ENCODE measurements at places on chromosomes 3 and 15.

GRCh38 chr3:146536681-146537080, 7.7 kb downstream of the PLSCR1 start:
- H3K36me3 ChIP-seq, result peaks cover 7% of the 10 kb centered on the region
- H3K27ac ChIP-seq, result no peak overlapping the region
- H3K4me1 ChIP-seq, result peaks cover 16% of the 10 kb centered on the region

GRCh38 chr3:124298301-124298700, 306.4 kb upstream of the ROPN1 start:
- DNase-seq, result no peak
- no peaks in the 10 kb centered on the region for H3K27me3 ChIP-seq
- no peak overlapping the region for H3K27ac ChIP-seq
- no peaks in the 10 kb centered on the region for H3K36me3 ChIP-seq
- H3K4me3 ChIP-seq, result no peak overlapping the region

GRCh38 chr15:80743189-80743833, 35.9 kb upstream of the CEMIP start:
- DNase-seq, result no peak
- H3K4me3 ChIP-seq, result no peak overlapping the region
- H3K27ac ChIP-seq, result no peak overlapping the region
- no peaks in the 10 kb centered on the region for H3K4me1 ChIP-seq
- peaks cover 10% of the 10 kb centered on the region for H3K36me3 ChIP-seq
- no peaks in the 10 kb centered on the region for H3K27me3 ChIP-seq

GRCh38 chr15:66229790-66230465, 23.6 kb downstream of the MEGF11 start:
- no peak for DNase-seq
- peaks cover 3% of the 10 kb centered on the region for H3K4me1 ChIP-seq
- no peaks in the 10 kb centered on the region for H3K36me3 ChIP-seq
- H3K27ac ChIP-seq, result no peak overlapping the region
- H3K4me3 ChIP-seq, result no peak overlapping the region

- peak overlapping the region; percentile 97 for H3K4me3 ChIP-seq
- peaks cover 43% of the 10 kb centered on the region for H3K4me1 ChIP-seq
- peak; percentile 18 for DNase-seq
- peak overlapping the region; percentile 54 for H3K27ac ChIP-seq
- no peaks in the 10 kb centered on the region for H3K36me3 ChIP-seq
These were observed 1.4 kb upstream of the NDUFAF3 start for GRCh38 chr3:49020330-49021212.

DNA sequence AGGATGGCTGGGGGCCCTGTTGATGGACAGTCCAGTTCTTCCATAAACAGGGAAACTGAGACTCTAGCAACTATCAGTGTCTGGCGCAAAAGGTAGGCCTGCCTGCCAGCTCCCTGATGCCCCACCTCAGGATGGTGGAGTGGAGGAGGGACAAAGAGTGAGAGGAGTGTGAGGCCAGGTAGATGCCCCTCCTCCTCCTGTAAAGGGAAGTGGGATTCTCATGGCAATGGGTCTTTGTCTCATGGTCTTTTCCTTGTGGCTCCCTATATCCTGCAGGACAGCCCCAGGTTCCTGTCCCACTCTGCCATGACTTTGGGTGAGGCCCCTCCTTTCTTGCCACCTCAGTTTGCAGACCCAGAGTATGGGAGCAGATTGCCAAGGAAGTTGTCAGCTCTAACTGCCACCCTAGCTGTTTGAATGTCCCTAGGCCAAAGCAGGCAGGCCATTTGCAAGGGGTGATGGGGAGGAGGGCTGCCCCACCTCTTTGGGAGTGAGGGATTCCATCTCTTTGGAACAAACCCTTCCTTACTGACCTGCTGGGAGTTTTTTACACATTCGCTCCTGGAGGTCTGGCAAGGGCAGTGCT, 2.8 kb upstream of the DNAH1 start:
- H3K4me3 ChIP-seq, result peak overlapping the region; percentile 70
- H3K4me1 ChIP-seq, result peaks cover 58% of the 10 kb centered on the region
- peaks cover 7% of the 10 kb centered on the region for H3K36me3 ChIP-seq
- no peaks in the 10 kb centered on the region for H3K27me3 ChIP-seq

- peaks cover 5% of the 10 kb centered on the region for H3K4me1 ChIP-seq
- H3K36me3 ChIP-seq, result peaks cover 15% of the 10 kb centered on the region
- DNase-seq, result no peak
- peak overlapping the region; percentile 0 for H3K27ac ChIP-seq
- no peaks in the 10 kb centered on the region for H3K27me3 ChIP-seq
- H3K4me3 ChIP-seq, result no peak overlapping the region
These were observed 74.3 kb downstream of the SETD2 start for GRCh38 chr3:47089630-47090029.

DNA sequence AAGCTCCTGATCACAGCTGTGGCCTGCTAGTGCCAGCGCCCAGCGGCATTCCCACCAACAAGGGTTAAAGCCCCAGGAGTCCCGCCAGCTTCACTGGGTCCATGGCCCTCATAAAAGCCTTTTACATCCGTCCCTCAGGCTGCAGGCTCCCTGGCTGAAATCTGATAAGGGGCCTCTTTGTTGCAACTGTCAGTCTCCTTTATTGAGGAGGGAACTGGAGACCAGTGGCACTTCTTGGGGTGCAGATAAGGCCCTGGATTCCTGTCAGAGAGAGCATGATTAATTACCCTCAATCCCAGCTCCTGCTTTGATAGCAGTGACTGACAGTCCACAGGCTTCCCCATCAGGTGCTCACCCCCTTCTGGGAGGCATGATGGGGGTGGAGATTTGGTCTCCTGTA, 30.9 kb upstream of the CLK3 start:
- H3K27me3 ChIP-seq, result no peaks in the 10 kb centered on the region
- H3K27ac ChIP-seq, result no peak overlapping the region
- H3K4me3 ChIP-seq, result no peak overlapping the region
- H3K36me3 ChIP-seq, result peaks cover 4% of the 10 kb centered on the region
- DNase-seq, result no peak

GRCh38 chr3:16618721-16619120, 13.5 kb upstream of the DAZL start:
- H3K36me3 ChIP-seq, result no peaks in the 10 kb centered on the region
- H3K4me3 ChIP-seq, result no peak overlapping the region
- H3K27me3 ChIP-seq, result no peaks in the 10 kb centered on the region
- no peak for DNase-seq
- no peak overlapping the region for H3K27ac ChIP-seq

DNA sequence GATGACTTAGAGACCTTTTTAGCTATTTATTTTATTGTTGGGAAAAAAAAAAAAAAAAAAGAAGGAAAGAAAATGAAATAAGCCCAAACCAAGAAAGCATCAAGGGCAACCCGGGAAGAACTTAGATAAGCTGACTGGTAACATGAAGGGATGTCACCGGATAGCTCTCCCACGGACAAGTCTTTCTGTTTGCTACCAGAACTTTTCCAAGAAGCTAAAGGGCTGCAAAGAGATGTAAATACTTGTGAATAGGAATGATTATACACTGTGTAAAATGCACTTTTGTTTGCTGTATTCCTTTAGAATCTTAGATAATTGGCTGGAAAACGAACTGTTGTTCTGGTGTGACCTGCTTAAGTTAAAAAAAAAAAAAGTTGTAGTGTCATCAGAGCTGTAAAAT, 2.8 kb downstream of the FOXB1 start:
- no peak overlapping the region for H3K27ac ChIP-seq
- H3K4me1 ChIP-seq, result peaks cover 34% of the 10 kb centered on the region
- DNase-seq, result no peak
- H3K36me3 ChIP-seq, result no peaks in the 10 kb centered on the region
- H3K4me3 ChIP-seq, result peak overlapping the region; percentile 88

DNA sequence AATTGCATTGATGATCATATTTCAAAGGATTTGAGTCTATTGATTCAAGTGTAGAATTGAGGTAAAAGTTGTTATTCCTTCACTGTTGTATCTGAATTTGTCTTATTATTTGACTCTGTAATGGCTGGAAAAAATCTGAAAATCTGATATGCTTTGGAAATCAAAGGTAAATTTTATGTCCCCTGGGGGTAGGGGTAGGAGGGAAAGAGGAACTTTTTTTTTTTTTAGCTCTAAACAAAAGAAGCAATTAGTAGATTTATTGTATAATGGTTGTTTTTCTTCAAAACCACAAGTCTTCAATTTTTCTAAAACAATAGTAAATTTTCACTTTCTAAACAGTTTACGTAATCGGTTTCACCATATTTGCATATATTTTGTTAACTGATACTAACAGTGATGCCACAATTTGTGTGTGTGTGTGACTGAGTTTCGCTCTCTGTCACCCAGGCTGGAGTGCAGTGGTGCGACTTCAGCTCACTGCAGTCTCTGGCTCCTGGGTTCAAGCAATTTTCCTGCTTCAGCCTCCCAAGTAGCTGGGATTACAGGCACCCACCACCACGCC, 91.7 kb upstream of the GOLGA6L4 start:
- H3K27me3 ChIP-seq, result peaks cover 6% of the 10 kb centered on the region
- no peak for DNase-seq
- H3K4me1 ChIP-seq, result no peaks in the 10 kb centered on the region
- no peak overlapping the region for H3K27ac ChIP-seq
- H3K36me3 ChIP-seq, result no peaks in the 10 kb centered on the region
- no peak overlapping the region for H3K4me3 ChIP-seq

DNA sequence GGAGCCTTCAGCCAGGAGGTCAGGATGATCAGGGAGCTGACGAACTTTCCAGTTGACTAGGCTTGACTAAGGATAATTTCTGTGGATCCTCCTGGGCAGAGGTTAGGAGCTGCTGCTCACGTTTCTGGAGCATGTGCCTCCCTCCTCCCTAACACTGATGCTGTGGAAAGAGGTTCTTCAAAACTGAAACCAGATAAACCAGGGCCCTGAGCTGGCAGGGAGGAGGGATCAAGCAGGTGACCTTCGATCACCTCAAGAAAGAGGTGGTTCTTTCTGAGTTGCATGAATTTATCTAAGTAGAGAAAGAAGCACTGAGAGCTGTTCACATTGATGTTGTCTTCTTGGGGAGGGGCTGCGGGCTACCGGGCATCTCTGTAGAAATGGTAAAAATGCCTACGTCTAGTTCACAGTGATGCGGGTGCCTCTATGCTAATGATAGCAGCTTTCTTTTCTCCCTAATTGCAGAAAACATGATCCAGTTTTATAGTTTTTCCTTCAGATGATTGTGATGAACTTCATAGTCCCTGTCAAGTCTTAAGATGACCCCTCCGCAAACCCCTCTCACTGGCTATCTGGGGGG, 332.7 kb upstream of the LRRFIP2 start:
- no peak overlapping the region for H3K27ac ChIP-seq
- no peak for DNase-seq
- no peaks in the 10 kb centered on the region for H3K4me1 ChIP-seq

DNA sequence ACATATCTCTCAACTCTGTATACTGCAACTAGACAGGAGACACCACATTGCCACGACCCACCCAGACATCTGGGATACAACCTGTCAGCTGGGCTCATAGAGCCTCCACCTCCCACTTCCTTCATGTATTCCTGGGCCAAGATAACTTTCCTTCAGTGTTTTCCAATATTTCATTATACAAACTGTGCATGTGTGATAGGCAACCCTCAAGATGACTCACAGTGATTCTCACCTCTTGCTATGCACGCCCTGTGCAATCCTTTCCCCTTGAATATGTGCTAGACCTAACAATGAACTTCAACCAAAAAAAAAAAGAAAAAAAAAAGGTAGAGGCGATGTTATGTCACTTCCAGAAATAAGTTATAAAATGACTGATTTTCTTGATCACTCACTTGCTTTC, 138.0 kb upstream of the ALCAM start:
- H3K27me3 ChIP-seq, result no peaks in the 10 kb centered on the region
- no peaks in the 10 kb centered on the region for H3K36me3 ChIP-seq
- no peaks in the 10 kb centered on the region for H3K4me1 ChIP-seq

DNA sequence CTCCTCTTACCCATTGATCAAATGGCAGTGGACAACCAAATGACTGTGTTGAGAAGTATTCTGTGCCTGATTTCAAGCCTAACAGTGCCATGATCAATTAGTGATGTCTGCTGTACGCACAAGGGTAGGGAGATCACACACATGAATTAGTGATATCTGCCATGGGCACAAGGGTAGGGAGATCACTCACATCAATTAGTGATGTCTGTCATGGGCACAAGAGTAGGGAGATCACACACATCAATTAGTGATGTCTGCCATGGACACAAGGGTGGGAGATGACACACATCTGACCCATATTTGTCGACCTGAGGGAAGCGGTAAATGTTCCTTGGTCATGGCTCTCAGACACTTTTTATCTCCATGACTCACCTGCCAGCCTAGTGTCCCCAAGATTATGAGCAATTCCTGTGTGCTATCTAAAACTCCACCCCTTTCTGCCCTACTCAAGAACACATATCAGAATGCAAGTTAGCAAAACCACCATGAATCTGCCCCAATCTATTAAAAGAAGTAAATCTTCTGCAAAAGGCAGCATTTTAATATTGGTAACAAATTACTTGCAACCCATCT, 165.0 kb downstream of the NTRK3 start:
- H3K27ac ChIP-seq, result no peak overlapping the region
- no peak overlapping the region for H3K4me3 ChIP-seq
- H3K4me1 ChIP-seq, result no peaks in the 10 kb centered on the region

GRCh38 chr3:127597020-127597771, 1.0 kb upstream of the MCM2 start:
- H3K4me1 ChIP-seq, result peaks cover 32% of the 10 kb centered on the region
- peak overlapping the region; percentile 87 for H3K27ac ChIP-seq
- H3K4me3 ChIP-seq, result peak overlapping the region; percentile 89
- H3K36me3 ChIP-seq, result no peaks in the 10 kb centered on the region
- DNase-seq, result no peak
- H3K27me3 ChIP-seq, result no peaks in the 10 kb centered on the region

- no peak overlapping the region for H3K27ac ChIP-seq
- DNase-seq, result no peak
- no peaks in the 10 kb centered on the region for H3K4me1 ChIP-seq
- H3K36me3 ChIP-seq, result peaks cover 24% of the 10 kb centered on the region
- H3K27me3 ChIP-seq, result no peaks in the 10 kb centered on the region
These were observed 68.7 kb downstream of the SUMF1 start for GRCh38 chr3:4398120-4398940.

GRCh38 chr15:58476525-58477162, 44.9 kb downstream of the LIPC start:
- DNase-seq, result no peak
- no peak overlapping the region for H3K4me3 ChIP-seq
- no peaks in the 10 kb centered on the region for H3K27me3 ChIP-seq

- H3K36me3 ChIP-seq, result no peaks in the 10 kb centered on the region
- H3K4me3 ChIP-seq, result no peak overlapping the region
- no peak for DNase-seq
- peak overlapping the region; percentile 33 for H3K27ac ChIP-seq
- H3K4me1 ChIP-seq, result peaks cover 18% of the 10 kb centered on the region
These were observed 2.8 kb downstream of the FNDC3B start for GRCh38 chr3:172042136-172042662.

GRCh38 chr15:85854345-85855097, 59.8 kb upstream of the KLHL25 start:
- peaks cover 8% of the 10 kb centered on the region for H3K4me1 ChIP-seq
- no peak overlapping the region for H3K4me3 ChIP-seq
- H3K27ac ChIP-seq, result no peak overlapping the region
- no peaks in the 10 kb centered on the region for H3K36me3 ChIP-seq
- H3K27me3 ChIP-seq, result peaks cover 46% of the 10 kb centered on the region

GRCh38 chr3:149086232-149086988, at the start of gene HLTF:
Gene HLTF (minus strand): TSS chr3:149086533. CDS start chr3:149086336, 197 bp downstream.
- H3K27me3 ChIP-seq, result no peaks in the 10 kb centered on the region
- DNase-seq, result peak; percentile 89
- peak within 1 kb of the TSS; percentile 94 for H3K4me3 ChIP-seq

DNA sequence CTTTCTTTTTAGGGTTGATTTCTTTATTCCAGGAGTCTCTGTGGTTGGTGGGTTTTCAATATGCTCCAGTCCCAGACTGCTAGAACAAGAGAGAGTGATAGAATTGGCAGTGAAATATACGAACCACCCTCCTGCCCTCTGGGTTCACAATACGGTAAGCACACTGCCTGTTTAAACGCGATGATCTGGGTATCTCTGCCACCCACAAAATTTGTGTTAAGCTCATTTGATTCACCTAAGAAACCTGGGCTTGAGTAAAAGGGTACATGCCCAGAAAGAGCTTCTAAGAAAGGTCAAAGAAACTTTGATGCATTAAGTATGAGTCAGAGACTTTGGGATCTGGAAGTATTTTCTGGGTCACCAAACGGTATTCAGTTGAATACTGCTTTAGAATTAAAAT, 29.8 kb downstream of the OXNAD1 start:
- peaks cover 11% of the 10 kb centered on the region for H3K36me3 ChIP-seq
- no peaks in the 10 kb centered on the region for H3K27me3 ChIP-seq
- DNase-seq, result no peak

Measured in naive B cell (primary cell).